ENCODE measurements at places on chromosomes 2 and 18.
A peak's percentile ranks its signal among the peaks of the same experiment; 100 is the strongest.

- peak overlapping the region; percentile 87 for H3K4me3 ChIP-seq
- DNase-seq, result peak; percentile 86
- peaks cover 49% of the 10 kb centered on the region for H3K4me1 ChIP-seq
- H3K36me3 ChIP-seq, result no peaks in the 10 kb centered on the region
- peak overlapping the region; percentile 90 for H3K27ac ChIP-seq
- no peaks in the 10 kb centered on the region for H3K27me3 ChIP-seq
These were observed 49.9 kb downstream of the ALPK2 start for GRCh38 chr18:58578835-58579560.

DNA sequence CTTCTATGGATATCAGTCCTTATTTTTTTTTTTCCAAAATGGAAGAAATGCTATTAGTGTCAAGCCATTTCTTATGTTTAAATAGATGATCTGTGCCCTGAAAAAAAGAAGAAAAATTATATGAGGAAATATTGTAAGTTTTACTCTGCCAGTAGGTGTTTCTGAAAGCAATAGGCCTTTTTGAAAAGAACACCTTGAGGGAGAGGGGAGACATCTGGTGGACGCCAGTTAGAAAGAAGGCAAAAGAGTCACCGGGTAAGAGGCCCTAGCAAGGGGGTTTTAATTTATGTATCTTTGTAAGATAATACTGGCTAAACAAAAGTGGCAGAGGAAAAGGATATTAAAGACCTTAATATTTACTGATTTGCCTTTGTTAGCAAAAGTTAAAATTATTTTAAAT lies 56.1 kb downstream of the DYNAP start:
- H3K27ac ChIP-seq, result no peak overlapping the region
- H3K36me3 ChIP-seq, result no peaks in the 10 kb centered on the region
- no peaks in the 10 kb centered on the region for H3K4me1 ChIP-seq
- DNase-seq, result peak; percentile 10
- H3K4me3 ChIP-seq, result no peak overlapping the region
- H3K27me3 ChIP-seq, result no peaks in the 10 kb centered on the region

- no peak overlapping the region for H3K27ac ChIP-seq
- H3K4me3 ChIP-seq, result no peak overlapping the region
- DNase-seq, result peak; percentile 22
- no peaks in the 10 kb centered on the region for H3K36me3 ChIP-seq
These were observed 13.9 kb downstream of the SLC19A3 start for GRCh38 chr2:227703961-227704360.

DNA sequence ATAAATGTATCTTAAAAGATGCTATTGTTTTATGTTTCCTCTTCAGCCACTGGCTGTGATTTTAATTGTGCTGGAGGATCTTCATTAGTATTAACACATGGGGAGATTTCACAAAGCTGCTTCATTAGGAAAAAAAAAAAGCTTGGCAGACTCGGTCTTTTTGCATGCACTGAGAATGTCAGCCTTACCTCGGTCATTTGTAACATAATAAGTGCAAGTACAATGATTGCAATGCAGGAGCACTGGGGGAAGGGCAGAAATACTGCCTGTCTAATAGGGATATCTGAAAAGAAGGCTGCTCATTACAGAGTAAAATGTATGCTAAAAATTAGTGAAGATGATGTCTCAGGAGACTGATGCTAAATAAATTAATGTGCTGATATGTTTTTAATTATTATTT lies 1.3 kb upstream of the BAZ2B start:
- peak overlapping the region; percentile 88 for H3K4me3 ChIP-seq
- H3K36me3 ChIP-seq, result no peaks in the 10 kb centered on the region
- no peaks in the 10 kb centered on the region for H3K27me3 ChIP-seq
- no peak overlapping the region for H3K27ac ChIP-seq

- H3K36me3 ChIP-seq, result no peaks in the 10 kb centered on the region
- DNase-seq, result peak; percentile 95
- peak overlapping the region; percentile 96 for H3K27ac ChIP-seq
- H3K27me3 ChIP-seq, result no peaks in the 10 kb centered on the region
These were observed 65.1 kb downstream of the MBP start for GRCh38 chr18:77067291-77068061.

GRCh38 chr18:13577781-13578180 lies 148.6 kb downstream of the FAM210A start:
- no peak overlapping the region for H3K4me3 ChIP-seq
- no peaks in the 10 kb centered on the region for H3K27me3 ChIP-seq
- no peak overlapping the region for H3K27ac ChIP-seq
- H3K4me1 ChIP-seq, result no peaks in the 10 kb centered on the region
- no peaks in the 10 kb centered on the region for H3K36me3 ChIP-seq

Data from astrocyte (in vitro differentiated cells and primary cell).